ENCODE measurements at places on chromosomes 6 and 20.

GRCh38 chr6:119986934-119987549 lies 637.5 kb upstream of the MAN1A1 start:
- no peak for DNase-seq

- DNase-seq, result no peak
These were observed 855 bp upstream of the WFDC5 start for GRCh38 chr20:45115829-45116228.

DNA sequence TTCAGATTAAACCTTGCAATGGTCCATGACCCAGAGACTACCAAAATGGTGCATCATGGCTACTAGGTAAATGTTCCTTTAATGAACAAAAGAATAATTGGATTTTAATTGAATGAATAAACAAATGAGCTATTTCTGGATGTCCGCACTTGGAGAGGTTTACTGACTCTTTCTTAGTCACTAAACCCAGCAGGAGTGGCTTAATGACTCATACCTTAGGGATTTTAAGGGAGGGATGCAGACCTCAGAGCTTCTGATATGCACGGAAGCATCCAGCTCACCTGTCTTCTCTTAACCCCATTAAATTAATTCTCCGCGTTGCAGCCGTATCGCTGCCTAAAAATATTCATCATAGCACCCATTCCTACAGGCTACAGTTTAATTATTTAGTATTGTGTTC lies 970.0 kb upstream of the SLC35B3 start:
- DNase-seq, result no peak

- DNase-seq, result no peak
These were observed 50.8 kb downstream of the IL22RA2 start for GRCh38 chr6:137122612-137123011.

- no peak for DNase-seq
These were observed 84.4 kb downstream of the SLX4IP start for GRCh38 chr20:10519361-10520046.

GRCh38 chr6:94130478-94130877 lies 711.1 kb upstream of the EPHA7 start:
- DNase-seq, result no peak

- DNase-seq, result no peak
These were observed 192.4 kb downstream of the OGFRL1 start for GRCh38 chr6:71481011-71481410.

- no peak for DNase-seq
These were observed 86.2 kb downstream of the AHI1 start for GRCh38 chr6:135411339-135411738.

DNA sequence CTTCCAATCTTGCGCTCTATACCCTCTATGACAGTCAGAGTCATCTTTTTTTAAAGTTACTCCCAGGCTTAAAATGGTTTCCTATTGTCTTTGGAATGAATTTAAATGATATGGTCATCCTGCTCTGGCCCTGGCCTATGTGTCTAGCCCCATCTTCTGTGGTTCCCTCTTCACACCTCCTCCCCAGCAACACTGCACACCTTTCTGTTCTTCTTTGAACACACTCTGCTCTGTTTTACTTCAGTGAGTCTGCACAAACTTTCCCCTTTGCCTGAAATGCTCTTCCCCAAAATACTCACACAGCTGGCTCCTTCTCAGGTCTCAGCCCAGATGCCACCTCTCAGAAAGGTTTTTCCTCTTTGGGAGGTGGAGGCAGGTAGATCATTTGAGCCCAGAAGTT lies 132.7 kb downstream of the FYN start:
- no peak for DNase-seq

DNA sequence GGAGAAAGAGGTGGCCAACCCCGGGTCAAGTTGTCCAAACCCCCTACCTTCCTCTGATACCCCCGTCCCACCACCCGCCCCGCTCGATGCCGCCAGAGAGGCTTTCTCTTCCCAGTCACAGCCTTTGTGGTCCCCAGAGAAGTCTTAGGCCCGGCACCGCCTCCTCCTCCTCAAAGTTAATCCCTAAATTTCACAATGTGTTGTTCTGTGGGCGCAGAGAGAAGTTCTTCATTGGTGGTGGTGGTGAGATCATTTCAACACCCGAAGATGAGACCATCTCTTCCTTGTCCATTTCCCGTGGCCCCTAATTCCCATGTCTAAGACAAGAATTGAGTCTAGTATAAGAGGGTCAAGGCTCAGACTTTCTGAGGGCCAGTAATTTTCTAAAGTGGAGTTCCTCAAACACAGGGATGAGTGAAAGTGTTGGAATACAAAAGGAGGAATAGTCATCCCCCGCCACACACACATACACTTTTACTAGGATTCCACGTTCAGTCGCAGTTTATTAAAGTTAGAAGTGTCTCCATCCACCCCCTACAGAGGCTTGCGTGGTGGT lies 10.4 kb downstream of the TRIM31 start:
- DNase-seq, result no peak

GRCh38 chr6:23087471-23087870 lies 518.1 kb downstream of the HDGFL1 start:
- no peak for DNase-seq

DNA sequence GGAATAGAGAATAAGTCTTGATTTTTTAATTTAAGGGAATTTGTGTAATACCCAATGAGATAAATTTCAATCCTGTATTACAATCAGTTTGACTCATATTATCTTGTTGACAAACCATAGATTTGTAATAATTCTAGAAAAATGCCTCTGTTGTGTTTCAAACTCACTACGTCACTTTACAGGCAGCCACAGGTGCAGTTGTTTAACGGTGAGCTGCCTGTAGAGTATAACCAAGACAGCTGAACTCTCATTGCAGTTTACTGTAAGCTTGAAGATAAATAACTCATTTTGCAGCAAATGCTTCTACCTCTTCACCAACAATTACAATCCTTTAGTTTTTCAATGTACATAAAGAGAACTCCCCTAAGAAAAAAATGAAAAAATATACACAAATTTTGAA lies 114.3 kb downstream of the PRKN start:
- DNase-seq, result no peak

DNA sequence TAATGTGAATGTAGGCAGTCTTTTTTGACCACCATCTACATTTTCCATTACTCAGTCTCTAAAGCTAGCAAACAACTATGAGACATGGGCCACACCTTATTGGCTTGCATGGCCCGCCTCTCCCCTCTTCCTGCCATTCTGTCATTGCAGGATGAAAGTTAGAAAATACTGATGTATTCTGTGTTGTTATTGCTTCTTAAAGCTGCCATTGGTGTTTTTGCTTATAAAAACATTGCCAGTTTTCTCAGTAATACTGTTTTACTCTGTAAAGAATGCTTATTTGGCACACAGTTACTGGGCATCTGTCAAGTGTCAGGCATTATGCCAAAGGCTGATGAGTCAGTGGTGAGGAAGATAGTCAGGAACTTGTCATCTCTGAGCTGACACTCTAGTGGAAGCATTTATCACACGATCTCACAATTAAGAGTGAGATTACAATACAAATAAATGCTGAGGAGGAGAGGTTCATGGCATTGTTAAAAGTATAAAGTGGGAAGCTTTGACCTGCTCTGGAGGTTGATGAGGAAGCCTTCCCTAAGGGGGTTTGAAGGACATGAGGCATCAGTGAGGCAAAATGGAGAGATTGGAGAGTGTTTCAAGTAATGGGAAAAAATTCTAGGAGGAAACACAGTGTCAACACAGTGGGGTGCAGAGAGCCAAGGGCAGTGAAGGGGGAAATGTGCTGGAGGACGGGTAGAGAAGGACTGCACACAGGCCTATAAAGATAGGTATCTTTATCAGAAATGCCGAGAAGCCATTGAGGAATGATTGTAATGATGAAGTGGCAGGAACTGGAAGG lies 14.7 kb downstream of the KLHL32 start:
- no peak for DNase-seq

GRCh38 chr6:88377976-88378568 lies 211.9 kb upstream of the CNR1 start:
- no peak for DNase-seq

DNA sequence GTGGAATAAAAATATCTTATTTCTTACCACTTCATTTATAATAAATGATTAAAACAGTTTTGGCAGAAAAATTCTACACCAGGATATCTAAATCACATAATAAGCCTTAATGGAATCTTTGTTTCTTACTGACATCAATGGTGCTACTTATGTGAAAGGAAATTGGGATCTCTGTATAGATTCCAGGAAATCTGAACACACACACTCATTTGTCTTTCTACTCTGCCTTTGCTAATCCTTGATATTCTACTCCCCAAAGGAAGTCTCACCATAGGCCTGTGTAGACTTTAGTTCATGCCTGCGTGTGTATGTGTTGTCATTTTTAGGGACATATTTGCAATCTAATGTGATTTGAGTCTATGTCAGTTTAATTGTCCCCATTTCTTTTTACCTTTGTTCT lies 7.9 kb downstream of the ADGRB3 start:
- DNase-seq, result no peak

DNA sequence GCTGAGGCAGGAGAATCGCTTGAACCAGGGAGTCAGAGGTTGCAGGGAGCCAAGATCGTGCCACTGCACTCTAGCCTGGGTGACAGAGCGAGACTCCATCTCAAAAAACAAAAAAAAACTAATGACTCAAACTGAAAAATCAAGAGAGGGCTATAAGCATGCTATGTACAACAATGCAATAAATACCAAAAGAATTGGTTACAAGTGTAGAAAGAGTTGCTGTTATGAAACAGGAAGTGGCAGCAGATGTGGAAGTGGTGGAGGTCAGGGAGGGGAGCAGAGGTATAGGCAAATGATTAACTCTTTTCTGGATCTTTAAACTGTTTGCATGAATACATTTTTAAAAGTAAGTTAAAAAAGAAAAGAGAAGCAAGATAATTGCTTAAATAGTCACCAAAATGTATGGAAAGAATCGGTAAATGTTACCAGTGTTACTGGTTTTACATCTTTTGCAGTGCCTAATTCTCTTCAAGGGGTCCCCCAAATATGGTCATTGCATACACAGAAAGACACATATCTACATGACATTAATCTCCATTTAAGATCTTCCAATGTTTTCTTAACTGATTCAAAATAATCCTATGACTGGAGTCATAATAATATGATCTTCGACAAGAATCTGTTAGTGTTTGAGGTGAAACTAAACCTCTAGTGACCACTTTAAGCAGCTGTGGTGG lies 15.0 kb downstream of the CALHM6 start:
- DNase-seq, result no peak

GRCh38 chr20:34689486-34689885 lies 12.6 kb upstream of the PIGU start:
- no peak for DNase-seq

GRCh38 chr20:31341470-31341869 lies 26.9 kb upstream of the DEFB118 start:
- DNase-seq, result no peak

- no peak for DNase-seq
These were observed 29.6 kb downstream of the BACH2 start for GRCh38 chr6:90266905-90267621.

GRCh38 chr20:53952528-53953096 lies 117.8 kb downstream of the BCAS1 start:
- no peak for DNase-seq

GRCh38 chr20:22491194-22491505 lies 93.2 kb downstream of the FOXA2 start:
- no peak for DNase-seq

DNA sequence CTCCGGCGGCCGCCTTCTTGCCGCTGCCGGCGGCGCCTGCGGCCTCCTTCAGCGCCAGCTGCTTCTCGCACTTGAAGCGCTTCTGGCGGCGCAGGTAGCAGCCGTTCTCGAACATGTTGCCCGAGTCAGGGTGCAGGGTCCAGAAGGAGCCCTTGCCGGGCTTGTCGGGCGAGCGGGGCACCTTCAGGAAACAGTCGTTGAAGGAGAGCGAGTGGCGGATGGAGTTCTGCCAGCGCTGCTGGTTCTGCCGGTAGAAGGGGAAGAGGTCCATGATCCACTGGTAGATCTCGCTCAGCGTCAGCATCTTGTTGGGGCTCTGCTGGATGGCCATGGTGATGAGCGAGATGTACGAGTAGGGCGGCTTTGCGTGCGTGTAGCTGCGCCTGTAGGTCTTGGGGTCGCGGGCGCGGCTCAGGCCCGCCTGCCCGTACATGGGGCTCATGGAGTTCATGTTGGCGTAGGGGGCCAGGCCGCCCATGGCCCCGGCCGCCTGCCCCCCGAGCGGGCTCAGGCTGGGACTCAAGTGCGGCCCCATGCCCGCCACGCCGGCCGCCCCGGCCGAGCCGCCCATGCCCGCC lies 1.9 kb downstream of the FOXA2 start:
- no peak for DNase-seq

GRCh38 chr20:63471981-63472831 lies at the start of gene KCNQ2:
Gene KCNQ2 (minus strand): TSS chr20:63472655. CDS start chr20:63472463, 192 bp downstream.
- no peak for DNase-seq

GRCh38 chr6:147741389-147741788 lies 232.9 kb downstream of the SAMD5 start:
- no peak for DNase-seq

DNA sequence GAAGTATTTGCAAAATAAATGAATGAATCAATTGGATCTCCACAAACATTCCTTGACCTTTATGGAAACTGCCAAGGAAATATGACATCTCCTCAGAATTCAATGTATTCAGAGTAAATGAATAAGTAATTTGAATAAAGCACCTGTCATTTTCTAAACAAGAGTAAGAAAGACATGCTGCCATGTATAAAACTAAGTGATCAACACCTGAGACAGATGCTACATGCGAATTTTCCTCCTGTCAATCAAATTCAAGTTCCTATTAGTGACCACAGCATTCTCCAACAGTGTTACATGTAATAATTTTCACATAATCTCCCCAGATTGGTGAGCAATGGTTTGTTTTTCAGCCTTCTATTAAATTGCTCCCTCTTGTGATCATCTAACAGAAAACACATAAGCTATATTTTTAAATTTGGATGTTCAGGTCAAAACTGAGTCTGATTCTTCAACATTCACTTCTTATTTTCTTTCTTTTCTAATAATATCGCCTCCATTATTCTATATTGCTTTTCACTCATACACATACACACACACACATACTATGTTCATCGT lies 163.2 kb upstream of the RNF217 start:
- no peak for DNase-seq
